CD8-positive, alpha-beta memory T cell (primary cell): ENCODE measurements at places on chromosomes 5 and 9. TPM values are rescaled to one million over a fixed set of nuclear protein-coding genes. Genes with fewer than 3 reads are reported as not detected.

DNA sequence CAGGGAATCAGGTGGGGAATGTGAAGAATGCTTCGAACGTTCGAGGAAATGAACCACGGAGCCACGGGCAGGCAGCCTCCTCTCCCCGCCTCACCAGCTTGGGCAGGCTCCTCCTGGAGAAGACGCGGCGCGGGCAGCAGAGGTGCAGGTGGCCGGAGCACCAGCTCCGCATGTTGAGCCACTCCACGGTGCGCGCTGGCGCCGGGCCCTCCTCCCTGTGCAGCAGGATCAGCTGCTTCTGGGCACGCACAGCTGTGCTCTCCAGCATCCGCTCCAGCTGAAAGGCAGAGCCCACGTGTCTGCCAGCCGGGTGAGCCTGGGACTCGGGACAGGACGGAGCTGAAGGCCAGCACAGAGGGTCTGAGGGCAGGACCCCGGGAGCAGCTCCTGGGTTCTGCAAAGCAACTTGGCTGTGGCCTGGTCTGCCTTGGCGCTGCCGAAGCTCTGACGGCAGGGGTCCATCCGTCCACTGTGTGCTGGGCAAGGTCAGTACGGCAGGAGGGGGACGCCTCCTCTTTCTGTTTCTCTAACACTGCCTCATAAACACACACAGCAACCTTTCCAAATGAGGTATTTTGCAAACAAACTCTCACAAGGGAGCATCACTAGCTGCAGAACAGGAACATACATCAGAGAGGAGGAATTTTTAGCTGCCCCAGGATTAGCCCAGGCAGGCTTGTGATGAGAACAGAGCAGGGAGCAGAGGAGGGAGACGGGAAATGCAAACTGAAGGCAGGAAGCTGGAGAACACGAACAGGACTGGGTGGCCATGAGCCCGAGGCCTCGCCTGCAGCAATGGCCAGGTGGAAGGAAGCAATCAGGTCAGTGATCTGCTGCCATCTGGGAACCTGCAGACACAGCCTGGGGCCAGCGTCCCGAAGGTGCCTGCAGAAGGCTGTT is 20.1 kb upstream of the NSMF start:
- H3K4me1 ChIP-seq: no peaks in the 10 kb centered on the region
- DNase-seq: no peak
- H3K36me3 ChIP-seq: no peaks in the 10 kb centered on the region

LHX3 gene
- not detected for total RNA-seq

DNA sequence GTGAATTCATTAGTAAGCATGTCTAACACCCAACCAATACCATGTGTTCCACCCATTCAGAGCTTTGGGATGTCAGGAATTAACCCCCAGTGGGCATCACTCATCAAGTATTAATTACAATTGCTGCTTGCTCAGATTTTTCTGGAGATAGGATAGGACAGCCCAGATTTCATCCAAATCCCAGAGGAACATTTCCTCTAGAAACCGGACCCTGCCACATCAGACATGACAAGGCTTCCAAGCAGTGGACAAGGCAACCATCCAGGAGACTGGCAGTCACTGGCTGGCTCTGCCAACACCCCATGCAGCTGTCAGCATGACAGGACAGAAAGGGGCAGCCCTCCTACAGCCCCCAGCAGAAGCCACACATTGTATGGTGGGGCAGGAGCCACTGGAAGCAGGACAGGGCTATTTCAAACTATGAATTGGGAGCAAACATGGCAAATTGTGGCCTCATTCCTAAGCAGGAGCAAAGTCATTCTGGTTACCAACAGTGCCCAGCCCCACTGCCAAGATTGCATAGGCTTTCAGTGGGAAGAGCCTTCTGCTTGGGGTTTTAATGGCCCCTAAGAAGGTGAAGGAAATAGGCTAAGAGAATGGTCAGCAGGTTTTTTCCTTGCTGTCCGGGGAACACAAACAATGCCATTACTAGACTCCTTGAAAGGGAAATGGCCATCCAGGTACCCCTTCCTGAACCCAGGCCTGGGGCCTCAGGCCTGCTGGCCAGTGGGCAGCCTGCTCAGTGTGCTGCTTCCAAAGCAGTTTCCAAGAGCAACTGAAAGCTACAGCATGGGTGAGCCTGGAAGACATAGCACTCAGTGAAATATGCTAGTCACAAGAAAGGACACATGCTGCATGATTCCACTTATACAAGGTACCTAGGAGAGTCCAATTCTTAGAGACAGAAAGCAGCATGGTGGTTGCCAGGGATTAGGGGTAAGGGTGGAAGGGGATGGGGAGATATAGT is 294.7 kb upstream of the SLC30A5 start:
- no peak for DNase-seq
- no peaks in the 10 kb centered on the region for H3K27me3 ChIP-seq
- no peak overlapping the region for H3K27ac ChIP-seq
- H3K36me3 ChIP-seq: no peaks in the 10 kb centered on the region
- H3K4me3 ChIP-seq: no peak overlapping the region

- no peak overlapping the region for H3K27ac ChIP-seq
- no peak overlapping the region for H3K4me3 ChIP-seq
- no peak for DNase-seq
- peaks cover 5% of the 10 kb centered on the region for H3K4me1 ChIP-seq
Observed at GRCh38 chr5:136042665-136043121, 13.9 kb downstream of the TGFBI start.

GRCh38 chr9:76732341-76732958 is 31.8 kb upstream of the PCA3 start:
- H3K4me3 ChIP-seq: no peak overlapping the region
- H3K4me1 ChIP-seq: no peaks in the 10 kb centered on the region
- H3K27me3 ChIP-seq: no peaks in the 10 kb centered on the region

DNA sequence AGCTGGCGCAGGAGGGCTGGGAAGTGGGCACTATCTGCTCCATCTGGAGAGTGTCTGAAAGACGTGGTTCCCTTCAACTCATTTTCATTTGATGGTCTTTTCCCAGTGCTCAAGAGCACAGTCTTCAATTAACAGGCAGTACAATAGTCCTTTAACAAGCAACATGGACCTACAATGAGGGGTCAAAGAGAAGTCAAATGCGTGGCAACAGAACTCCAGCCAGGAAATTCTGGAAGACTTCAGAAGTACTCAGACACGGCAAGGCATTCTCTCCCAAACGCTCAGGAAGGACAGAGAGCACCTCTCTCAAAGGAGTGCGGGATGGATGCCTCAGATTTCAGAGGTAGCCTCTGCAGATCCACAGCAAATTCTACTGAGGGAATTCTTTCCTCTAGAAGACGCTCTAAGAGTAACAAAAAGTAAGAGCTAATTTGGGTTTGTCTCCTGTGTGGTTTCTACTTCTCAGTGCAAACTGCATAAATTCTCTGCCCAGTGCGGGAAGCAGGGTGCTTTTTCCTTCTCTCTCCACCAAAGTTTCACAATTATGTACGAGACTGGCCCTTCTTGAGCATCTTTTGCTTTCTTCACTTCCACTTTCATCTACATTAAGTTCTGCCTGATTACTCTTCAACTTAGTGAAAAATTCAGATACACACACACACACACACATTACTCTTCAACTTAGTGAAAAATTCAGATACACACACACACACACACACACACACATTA is 56.4 kb downstream of the LHFPL2 start:
- H3K27me3 ChIP-seq: no peaks in the 10 kb centered on the region
- no peak overlapping the region for H3K4me3 ChIP-seq
- no peak overlapping the region for H3K27ac ChIP-seq
- DNase-seq: no peak
- H3K36me3 ChIP-seq: no peaks in the 10 kb centered on the region
- H3K4me1 ChIP-seq: no peaks in the 10 kb centered on the region

- no peaks in the 10 kb centered on the region for H3K27me3 ChIP-seq
- H3K36me3 ChIP-seq: no peaks in the 10 kb centered on the region
- no peak overlapping the region for H3K27ac ChIP-seq
- DNase-seq: no peak
- H3K4me3 ChIP-seq: no peak overlapping the region
Observed at GRCh38 chr5:54861212-54861894, 124.0 kb downstream of the ESM1 start.

DNA sequence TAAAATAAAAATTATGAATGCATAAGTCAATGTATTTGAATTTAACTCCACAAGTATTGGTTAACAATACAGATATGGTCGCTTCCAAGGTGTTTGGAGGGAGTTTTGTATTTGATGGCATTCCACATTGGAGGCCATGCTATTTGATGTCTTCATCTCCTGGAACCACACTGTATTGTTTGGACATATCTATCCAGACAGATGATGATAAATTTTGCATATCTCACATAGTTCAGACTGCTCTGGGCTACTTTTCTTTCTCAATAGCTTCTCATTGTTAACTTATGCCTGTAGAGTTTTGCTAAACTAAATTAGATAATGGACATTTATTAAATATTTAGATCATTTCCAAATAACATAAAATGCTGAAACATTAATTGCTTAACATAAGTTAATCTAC is 58.0 kb downstream of the CDKN2A start:
- DNase-seq: no peak
- no peak overlapping the region for H3K4me3 ChIP-seq
- H3K27me3 ChIP-seq: no peaks in the 10 kb centered on the region
- H3K36me3 ChIP-seq: no peaks in the 10 kb centered on the region
- no peak overlapping the region for H3K27ac ChIP-seq

- no peak for DNase-seq
- no peak overlapping the region for H3K4me3 ChIP-seq
- no peaks in the 10 kb centered on the region for H3K36me3 ChIP-seq
- peak overlapping the region; percentile 18 for H3K27ac ChIP-seq
- H3K4me1 ChIP-seq: peaks cover 29% of the 10 kb centered on the region
Observed at GRCh38 chr9:130715270-130715669, 21.7 kb downstream of the EXOSC2 start.

DNA sequence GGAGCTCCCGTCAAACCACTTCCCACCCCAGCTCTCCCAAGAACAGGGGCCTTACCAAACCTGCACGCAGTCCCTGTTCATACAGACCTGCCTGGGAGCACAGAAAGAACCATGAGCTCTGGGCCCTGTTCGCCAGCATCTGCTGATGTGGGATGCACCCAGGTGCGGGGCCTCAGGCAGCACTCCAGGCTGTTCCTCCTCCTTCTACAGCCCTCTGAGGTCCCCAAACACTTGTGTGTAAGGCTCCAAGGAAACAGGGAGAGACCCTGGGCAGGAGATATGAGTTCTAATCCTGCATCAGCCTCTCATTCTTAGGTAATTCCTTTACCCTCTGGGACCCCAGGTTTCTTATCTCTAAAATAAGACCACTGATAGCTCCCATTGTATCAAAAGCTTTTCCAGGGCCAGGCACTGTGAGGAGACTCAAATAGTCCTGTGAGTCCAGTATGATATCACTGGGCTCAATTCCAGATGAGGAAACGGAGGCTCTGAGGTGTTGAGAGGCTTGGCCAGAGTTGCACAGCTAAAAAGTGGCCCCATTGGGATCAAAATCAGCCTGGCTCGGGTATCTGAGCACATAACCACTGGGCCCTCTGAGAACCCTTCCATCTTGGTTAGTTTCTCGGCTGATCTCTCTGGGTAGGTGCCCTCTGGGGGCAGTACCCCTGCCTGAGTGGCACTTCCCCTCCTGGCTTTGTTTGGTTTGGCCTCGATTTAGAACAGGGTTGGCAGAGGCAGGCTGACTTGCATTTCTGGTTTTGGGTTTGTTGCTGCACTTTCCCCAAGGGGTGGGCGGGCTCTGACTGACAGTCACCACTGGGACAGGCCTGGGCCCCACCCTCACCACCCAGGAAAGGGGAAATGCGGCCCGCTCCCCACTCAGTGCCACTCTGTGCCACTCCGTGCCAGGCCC is 116.8 kb downstream of the RGS3 start:
- peak overlapping the region; percentile 41 for H3K27ac ChIP-seq
- H3K4me3 ChIP-seq: peak overlapping the region; percentile 48
- no peaks in the 10 kb centered on the region for H3K27me3 ChIP-seq
- H3K4me1 ChIP-seq: peaks cover 59% of the 10 kb centered on the region
- peak; percentile 47 for DNase-seq

- no peaks in the 10 kb centered on the region for H3K4me1 ChIP-seq
- no peaks in the 10 kb centered on the region for H3K36me3 ChIP-seq
- DNase-seq: no peak
- no peak overlapping the region for H3K27ac ChIP-seq
- H3K4me3 ChIP-seq: no peak overlapping the region
- no peaks in the 10 kb centered on the region for H3K27me3 ChIP-seq
Observed at GRCh38 chr9:79060766-79061165, 511.0 kb upstream of the TLE4 start.

PDLIM4 gene
- 1.4 TPM for total RNA-seq

DNA sequence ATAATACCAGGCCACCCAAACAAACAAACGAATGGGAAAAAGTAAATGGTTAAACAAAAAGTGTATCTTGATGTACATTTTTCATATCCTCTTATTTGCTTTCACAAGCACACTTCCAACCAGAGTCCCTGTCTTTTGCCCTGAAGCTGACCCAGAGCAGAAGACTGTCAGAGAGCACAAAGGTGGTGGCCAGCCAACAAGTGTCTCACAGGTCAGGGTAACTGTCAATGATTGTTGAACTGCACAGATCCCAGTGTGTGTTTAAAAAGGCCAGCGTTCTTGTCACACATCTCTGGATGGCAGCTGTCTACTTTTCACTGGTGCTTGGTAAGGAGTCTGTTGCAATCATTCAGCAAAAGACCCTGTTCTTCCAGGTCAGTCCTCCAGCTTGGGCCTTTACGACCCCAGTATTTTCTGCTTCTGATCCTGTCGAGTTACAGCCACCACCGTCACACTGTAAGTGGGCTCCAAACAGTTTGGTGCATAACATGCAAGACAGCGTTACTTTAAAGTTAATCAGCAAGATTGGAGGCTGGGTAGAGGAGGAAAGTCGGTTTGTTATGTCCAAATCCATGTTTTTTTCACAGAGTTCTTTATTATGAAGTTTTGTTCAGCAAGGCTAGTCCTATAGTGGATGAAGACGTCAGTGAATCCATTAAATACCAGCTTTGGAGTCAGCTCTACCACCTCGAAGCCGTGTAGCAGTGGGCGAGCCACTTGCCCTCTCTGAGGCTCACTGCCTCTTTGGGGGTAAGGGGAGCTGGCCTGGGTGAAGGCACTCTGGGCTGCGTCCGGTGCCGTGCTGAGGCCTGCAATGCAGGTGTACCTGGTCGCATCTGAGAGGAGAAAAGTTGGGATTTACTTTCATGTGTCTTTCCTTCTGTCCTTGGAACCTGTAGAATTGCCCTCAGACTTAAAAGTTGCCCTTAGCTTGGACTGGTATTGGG is 265.7 kb downstream of the AOPEP start:
- H3K27ac ChIP-seq: no peak overlapping the region
- H3K4me3 ChIP-seq: no peak overlapping the region
- DNase-seq: no peak
- no peaks in the 10 kb centered on the region for H3K36me3 ChIP-seq
- no peaks in the 10 kb centered on the region for H3K27me3 ChIP-seq
- H3K4me1 ChIP-seq: no peaks in the 10 kb centered on the region

DNA sequence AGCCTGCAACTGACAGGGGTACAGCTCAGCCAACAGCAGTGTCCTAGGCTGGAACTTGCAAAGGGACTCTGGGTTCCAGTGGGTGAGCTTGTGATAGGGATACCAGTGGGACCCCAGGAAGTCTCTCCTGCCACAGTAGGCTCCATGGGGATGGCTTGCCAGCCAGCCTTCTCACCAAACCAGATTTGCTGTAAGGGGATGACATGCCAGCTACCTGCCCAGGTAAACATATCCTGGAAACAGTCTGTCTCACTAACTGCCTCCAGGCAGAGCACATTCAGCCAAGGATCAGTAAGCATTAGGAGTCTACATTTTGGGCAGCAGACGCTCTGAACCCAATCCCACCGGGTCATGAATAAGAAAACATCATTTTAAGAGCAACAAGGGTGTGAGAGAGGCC is 49.9 kb downstream of the SIL1 start:
- H3K4me1 ChIP-seq: no peaks in the 10 kb centered on the region
- H3K27me3 ChIP-seq: no peaks in the 10 kb centered on the region
- DNase-seq: no peak
